ENCODE measurements at places on chromosomes 3 and 15. TPM values are rescaled to one million over a fixed set of nuclear protein-coding genes. Genes with fewer than 3 reads are reported as not detected.
A peak's percentile ranks its signal among the peaks of the same experiment; 100 is the strongest.

The SLC24A5 gene
- not detected for total RNA-seq

The PPP1R14D gene
- not detected for total RNA-seq

The MGLL gene
- 7.8 TPM for total RNA-seq

The VEPH1 gene
- total RNA-seq = 11.0 TPM

DNA sequence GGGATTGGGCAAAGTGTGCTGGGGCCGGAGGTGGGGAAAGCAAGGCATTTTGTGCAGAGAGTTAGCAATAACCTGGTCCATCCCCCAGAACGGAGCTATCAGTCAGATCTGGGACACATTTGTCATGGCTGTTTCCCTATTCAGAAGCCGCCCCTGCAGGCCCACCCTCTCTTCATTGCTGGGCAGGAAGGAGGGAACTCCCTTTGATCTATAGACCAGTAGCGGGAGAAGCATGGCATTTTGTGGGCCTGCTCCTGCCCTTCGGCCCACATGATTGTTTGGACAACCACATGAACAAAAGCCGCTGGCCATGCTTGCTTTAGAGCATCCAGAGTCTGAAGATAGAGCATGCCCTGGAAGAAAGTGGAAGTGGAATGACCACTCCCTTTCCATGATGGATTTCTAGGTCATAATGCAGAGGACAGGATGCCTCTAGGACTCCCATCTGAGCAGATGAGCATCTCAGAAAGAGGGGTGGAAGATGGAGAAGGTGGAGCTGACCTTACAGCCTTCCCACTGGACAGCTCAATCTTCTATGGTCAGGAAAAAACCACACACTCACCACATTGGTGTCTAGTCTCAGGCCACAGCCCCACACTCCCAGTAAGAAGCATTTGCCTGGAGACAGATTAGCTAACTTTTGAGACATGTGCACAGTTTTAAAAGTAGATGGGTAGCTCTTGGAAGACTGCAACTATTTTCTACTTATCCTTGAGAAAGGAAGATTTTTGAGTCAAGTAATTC is 11.9 kb upstream of the LRTM1 start:
- no peaks in the 10 kb centered on the region for H3K4me1 ChIP-seq
- no peak overlapping the region for H3K4me3 ChIP-seq
- peaks cover 2% of the 10 kb centered on the region for H3K27me3 ChIP-seq
- H3K36me3 ChIP-seq = no peaks in the 10 kb centered on the region
- H3K27ac ChIP-seq = no peak overlapping the region

DNA sequence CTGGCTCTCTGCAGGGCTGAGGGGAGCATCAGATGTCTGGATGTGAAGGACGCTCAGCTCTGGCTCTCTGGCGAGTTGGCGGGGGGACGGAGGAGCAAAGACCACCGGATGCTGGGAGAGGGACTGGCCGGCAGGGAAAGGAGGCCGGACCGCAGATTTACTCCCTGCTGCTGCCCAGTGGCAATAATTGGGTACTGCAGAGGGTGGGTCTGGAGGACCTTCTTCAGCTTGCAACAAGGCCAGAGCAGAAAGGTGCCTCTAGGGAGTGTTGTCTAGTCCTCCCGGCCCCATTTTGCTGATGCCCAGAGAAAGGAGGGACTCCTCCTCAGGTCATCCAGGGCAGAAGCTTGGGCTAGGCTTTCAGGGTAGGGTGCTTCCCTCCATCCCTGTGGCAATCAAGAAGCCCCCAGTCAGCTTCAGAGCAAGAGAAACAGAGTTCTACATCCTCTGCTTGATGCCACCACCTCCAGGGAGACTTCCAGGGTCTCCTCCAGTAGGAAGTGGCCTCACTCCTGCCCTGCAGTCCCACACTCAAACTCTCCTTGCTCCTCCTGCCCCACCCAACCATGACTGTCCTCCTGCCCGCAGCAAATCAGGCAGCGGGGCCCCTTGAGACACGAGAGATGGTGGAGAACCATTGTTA is 20.3 kb upstream of the CSPG4 start:
- DNase-seq = peak; percentile 69
- no peaks in the 10 kb centered on the region for H3K4me1 ChIP-seq

DNA sequence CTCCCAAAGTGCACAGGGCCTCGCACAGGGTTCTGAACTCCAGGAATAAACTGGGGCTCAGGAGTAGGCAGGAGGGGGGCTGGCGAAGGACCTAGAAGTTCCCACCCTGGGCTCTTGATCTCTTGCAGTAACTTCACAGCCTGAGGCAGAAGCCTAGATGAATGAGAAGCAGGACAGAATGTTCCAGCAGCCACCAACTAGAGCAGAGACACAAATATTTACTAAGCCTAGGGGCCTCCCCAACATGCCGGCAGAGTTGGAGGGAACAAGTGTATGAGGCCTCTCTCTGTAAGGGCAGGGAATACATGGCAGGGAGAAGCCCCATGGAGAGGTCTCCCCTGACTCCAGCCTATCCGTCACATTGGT is 25.3 kb upstream of the C15orf39 start:
- no peak overlapping the region for H3K27ac ChIP-seq
- H3K36me3 ChIP-seq = no peaks in the 10 kb centered on the region
- H3K4me1 ChIP-seq = peaks cover 52% of the 10 kb centered on the region
- DNase-seq = no peak
- no peak overlapping the region for H3K4me3 ChIP-seq
- H3K27me3 ChIP-seq = no peaks in the 10 kb centered on the region

DNA sequence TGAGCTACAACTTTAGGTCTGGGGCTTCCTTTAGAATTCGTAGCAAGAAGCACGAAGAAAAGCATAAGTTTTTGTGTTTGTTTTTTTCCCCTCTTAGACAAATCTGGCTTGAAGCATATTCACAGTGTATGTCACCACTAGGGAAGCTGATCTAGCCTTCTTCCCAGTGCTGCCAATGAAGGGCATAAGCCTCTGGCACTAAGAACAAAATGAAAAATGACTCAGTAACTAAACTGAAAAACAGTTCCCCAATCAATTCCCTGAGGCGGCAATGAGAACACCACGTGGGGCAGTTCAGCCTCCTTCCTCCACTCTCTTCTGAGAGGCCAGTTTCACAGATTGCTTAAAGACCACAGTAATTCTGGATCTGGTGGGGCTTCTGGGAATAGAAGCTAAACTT is 338.1 kb downstream of the GAP43 start:
- H3K27ac ChIP-seq = no peak overlapping the region
- no peak overlapping the region for H3K4me3 ChIP-seq
- H3K27me3 ChIP-seq = no peaks in the 10 kb centered on the region
- H3K36me3 ChIP-seq = no peaks in the 10 kb centered on the region
- DNase-seq = no peak

DNA sequence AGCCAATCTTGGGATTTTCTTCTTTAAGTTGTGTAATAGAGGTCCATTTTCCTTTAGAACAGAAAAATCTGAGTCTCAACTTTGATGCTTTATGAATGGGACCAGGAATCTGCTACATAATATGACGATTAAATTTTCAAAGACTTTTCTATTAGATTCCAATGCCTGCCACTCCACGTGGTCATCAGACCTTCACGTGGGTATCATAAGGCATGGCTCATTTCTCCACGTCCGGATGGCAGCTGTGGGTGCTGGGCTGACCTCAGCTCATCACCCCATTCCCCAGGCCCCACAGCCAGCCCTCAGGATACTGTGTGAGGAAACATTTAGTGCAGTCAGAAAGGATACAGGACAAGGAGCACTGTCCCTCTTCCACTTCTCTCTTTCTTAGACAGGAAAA is 159.7 kb downstream of the SEMA6D start:
- H3K4me3 ChIP-seq = no peak overlapping the region
- no peaks in the 10 kb centered on the region for H3K4me1 ChIP-seq
- DNase-seq = no peak
- H3K27ac ChIP-seq = no peak overlapping the region

DNA sequence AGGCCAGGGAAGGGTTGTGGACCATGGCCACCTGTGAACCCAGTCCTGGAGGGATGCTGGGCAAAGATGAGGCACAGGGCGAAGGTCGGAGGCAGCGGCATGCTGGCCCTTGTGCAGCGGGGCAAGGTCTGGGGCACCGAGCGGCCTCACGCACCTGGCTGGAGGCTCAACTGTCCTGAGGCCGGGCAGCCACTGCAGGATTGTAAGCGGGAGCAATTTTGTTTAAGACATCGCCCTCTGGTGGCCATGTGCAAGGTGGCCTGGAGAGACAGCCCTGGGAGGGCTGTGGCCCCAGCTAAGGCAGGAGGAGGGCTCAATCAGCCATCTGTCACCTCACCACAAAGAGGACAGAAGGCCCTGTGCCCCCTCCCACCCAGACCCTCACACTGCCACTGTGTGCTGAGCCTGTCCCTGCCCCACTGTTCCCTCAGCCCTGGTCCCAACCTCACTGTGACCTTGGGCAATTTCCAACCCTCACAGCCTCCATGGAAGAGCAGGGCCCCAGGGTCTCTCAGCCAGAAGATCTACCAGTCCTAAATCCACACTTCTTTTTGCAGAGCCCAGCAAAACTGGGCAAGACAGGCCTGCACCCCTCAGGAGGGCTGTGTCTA is 46.2 kb downstream of the TPRA1 start:
- H3K36me3 ChIP-seq = no peaks in the 10 kb centered on the region
- no peak overlapping the region for H3K27ac ChIP-seq
- H3K4me1 ChIP-seq = peaks cover 5% of the 10 kb centered on the region
- DNase-seq = peak; percentile 74
- no peak overlapping the region for H3K4me3 ChIP-seq
- H3K27me3 ChIP-seq = no peaks in the 10 kb centered on the region

- peak overlapping the region; percentile 97 for H3K27ac ChIP-seq
- DNase-seq = no peak
Observed at GRCh38 chr15:67520321-67521028, 456 bp upstream of the C15orf61 start.

GRCh38 chr3:36714343-36715086 is 49.8 kb downstream of the DCLK3 start:
- H3K4me1 ChIP-seq = no peaks in the 10 kb centered on the region
- H3K4me3 ChIP-seq = no peak overlapping the region
- no peaks in the 10 kb centered on the region for H3K27me3 ChIP-seq
- no peaks in the 10 kb centered on the region for H3K36me3 ChIP-seq

GRCh38 chr3:14209581-14210289 is 31.1 kb downstream of the LSM3 start:
- H3K27me3 ChIP-seq = no peaks in the 10 kb centered on the region
- H3K27ac ChIP-seq = peak overlapping the region; percentile 53
- DNase-seq = no peak
- peaks cover 68% of the 10 kb centered on the region for H3K4me1 ChIP-seq

- H3K4me1 ChIP-seq = no peaks in the 10 kb centered on the region
- H3K4me3 ChIP-seq = no peak overlapping the region
- peaks cover 2% of the 10 kb centered on the region for H3K36me3 ChIP-seq
- no peaks in the 10 kb centered on the region for H3K27me3 ChIP-seq
Observed at GRCh38 chr3:5218815-5219214, 31.3 kb downstream of the EDEM1 start.

GRCh38 chr3:57062101-57062631 is 1.7 kb downstream of the SPATA12 start:
- peaks cover 13% of the 10 kb centered on the region for H3K4me1 ChIP-seq
- no peaks in the 10 kb centered on the region for H3K36me3 ChIP-seq
- DNase-seq = no peak
- H3K27ac ChIP-seq = no peak overlapping the region
- no peaks in the 10 kb centered on the region for H3K27me3 ChIP-seq
- no peak overlapping the region for H3K4me3 ChIP-seq

GRCh38 chr3:97825101-97825500 is 3.3 kb downstream of the CRYBG3 start:
- H3K27ac ChIP-seq = no peak overlapping the region
- H3K4me3 ChIP-seq = no peak overlapping the region
- no peak for DNase-seq
- peaks cover 2% of the 10 kb centered on the region for H3K27me3 ChIP-seq

- no peaks in the 10 kb centered on the region for H3K36me3 ChIP-seq
- H3K4me1 ChIP-seq = no peaks in the 10 kb centered on the region
- no peaks in the 10 kb centered on the region for H3K27me3 ChIP-seq
- H3K27ac ChIP-seq = no peak overlapping the region
- H3K4me3 ChIP-seq = no peak overlapping the region
- DNase-seq = no peak
Observed at GRCh38 chr3:53941950-53942349, 50.3 kb upstream of the SELENOK start.

DNA sequence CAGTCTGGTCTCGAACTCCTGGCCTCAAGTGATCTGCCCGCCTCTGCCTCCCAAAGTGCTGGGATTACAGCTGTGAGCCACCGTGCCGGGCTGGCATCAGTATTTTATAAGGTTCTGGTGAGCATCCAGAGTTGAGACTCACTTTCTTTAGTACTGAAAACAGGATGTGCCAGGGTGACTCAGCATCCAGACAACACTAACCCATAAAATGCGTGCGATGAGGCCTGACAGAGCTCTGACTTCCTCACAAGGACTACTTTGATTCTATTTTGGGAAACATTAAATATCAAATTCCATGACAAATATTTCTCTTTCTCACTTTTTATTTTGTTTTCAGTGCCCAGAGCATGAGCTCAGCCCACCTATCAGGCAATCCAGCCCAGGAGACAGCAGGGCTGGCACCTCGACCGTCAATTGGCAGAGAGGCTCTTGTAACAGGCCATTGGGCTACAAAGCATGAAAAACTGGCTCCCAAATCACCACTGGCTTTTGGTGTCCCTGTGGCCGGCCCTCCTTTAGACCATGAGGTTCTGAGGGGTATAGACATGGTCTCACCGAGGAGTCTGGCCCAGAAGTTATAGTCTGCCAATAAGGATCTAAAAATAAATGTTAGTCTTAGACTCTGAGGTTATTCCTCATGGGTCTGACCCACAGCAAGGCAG is 75.0 kb downstream of the FEM1B start:
- no peaks in the 10 kb centered on the region for H3K36me3 ChIP-seq
- no peak overlapping the region for H3K4me3 ChIP-seq
- DNase-seq = no peak

DNA sequence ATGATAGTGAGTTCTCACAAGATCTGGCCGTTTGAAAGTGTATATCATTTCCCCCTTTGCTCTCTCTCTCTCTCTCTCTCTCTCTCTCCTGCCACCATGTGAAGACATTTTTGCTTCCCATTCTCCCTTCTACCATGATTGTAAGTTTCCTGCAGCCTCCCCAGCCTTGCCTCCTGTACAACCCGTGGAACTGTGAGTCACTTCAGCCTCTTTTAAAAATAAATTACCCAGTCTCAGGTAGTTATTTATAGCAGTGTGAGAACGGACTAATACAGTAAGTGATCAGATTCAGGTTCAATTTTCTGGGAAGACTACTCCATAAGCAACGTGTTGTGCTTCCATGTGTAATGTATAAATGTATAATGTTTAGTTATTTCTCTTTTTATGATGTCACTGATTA is 29.2 kb downstream of the CADPS start:
- no peaks in the 10 kb centered on the region for H3K36me3 ChIP-seq
- no peak overlapping the region for H3K4me3 ChIP-seq
- no peak for DNase-seq
- H3K4me1 ChIP-seq = no peaks in the 10 kb centered on the region
- no peaks in the 10 kb centered on the region for H3K27me3 ChIP-seq

DNA sequence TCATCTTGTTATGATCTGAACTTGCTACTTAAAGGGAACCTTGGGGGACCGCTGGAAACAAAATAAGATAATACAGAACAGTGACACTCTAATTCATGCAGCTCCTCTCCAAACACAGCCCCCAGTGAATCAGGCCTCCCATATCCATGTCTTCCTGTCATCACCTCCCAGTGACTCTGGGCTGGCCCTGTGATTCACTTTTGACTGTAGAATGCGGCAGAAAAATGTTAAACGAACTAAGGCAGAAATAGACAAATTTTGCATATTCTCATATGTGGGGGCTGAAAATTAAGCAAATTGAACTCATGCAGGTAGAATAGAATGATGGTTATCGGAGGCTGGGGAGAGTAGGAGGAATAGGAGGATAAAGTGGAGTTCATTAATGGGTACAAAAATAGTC is 20.2 kb upstream of the GADL1 start:
- H3K4me3 ChIP-seq = no peak overlapping the region
- H3K36me3 ChIP-seq = no peaks in the 10 kb centered on the region
- no peaks in the 10 kb centered on the region for H3K4me1 ChIP-seq
- no peaks in the 10 kb centered on the region for H3K27me3 ChIP-seq

GRCh38 chr3:50237133-50237651 is 1.2 kb downstream of the GNAI2 start:
- H3K27ac ChIP-seq = peak overlapping the region; percentile 82
- peak overlapping the region; percentile 52 for H3K4me3 ChIP-seq
- no peaks in the 10 kb centered on the region for H3K27me3 ChIP-seq
- H3K4me1 ChIP-seq = peaks cover 23% of the 10 kb centered on the region
- H3K36me3 ChIP-seq = no peaks in the 10 kb centered on the region

Data from Caco-2 (cell line).